ENCODE measurements at places on chromosomes 3 and 15. TPM values are rescaled to one million over a fixed set of nuclear protein-coding genes. Genes with fewer than 3 reads are reported as not detected.
A peak's percentile ranks its signal among the peaks of the same experiment; 100 is the strongest.

- DNase-seq, result no peak
Observed at GRCh38 chr15:81298611-81299010, 25.3 kb downstream of the STARD5 start.

GRCh38 chr3:27861046-27862036 is 139.2 kb upstream of the EOMES start:
- no peak for DNase-seq

DNA sequence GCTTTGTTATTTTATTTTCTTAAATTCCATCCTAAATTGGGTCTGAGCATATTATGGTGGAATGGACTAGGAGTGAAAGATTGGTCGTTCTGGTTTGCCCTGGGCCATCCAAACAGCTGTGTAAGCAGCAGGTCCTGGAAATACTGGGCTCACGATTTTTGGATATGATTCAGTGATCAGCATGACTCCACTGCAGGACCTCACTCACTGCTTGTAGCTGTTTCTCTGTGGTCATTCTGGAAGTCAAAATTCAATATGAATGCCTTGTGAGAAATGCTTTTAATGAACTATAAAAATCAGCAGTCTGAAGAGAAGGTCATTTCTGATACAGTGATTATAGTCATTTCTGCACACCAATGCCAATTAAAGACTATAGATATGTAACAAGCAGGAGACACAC is 185.0 kb downstream of the RBMS3 start:
- peak; percentile 94 for DNase-seq

DNA sequence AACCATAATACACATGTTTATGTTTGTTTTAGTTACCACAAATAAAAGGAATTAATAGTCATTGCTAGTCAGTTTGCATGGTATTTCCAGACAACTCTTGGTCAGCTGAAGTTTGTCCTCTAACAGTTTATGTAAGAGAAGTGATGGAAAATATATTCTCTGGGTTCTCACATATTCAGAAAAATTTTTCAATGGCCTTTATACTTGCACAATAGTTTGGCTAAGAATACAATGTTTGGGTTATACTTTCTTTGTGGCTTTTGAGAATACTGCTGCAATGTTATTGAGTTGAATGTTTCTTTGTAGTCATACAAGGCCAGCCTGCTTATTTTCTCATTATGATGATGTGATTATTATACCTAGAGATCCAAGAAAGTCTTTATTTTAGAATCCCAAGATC is 133.9 kb downstream of the RAP2B start:
- DNase-seq, result no peak

DNA sequence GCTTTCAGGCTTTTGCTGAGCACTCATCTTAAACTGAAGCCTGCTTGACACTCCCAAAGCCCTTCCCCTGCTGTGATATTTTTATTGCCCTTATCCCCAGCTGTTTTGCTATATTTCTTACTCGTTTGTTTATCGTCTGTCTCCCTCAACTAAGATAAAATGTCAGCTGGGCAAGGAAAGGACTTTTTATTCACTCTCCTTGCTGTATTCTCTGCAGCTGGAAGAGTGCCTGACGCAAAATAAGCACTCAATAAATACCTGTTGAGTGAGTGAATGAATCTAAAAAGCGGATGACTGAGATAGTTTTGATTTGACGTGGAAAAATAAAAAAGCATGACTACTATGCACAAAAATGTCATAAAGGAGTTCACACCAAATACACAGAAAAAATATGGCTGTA is 84.8 kb upstream of the POMGNT2 start:
- peak; percentile 80 for DNase-seq

DNA sequence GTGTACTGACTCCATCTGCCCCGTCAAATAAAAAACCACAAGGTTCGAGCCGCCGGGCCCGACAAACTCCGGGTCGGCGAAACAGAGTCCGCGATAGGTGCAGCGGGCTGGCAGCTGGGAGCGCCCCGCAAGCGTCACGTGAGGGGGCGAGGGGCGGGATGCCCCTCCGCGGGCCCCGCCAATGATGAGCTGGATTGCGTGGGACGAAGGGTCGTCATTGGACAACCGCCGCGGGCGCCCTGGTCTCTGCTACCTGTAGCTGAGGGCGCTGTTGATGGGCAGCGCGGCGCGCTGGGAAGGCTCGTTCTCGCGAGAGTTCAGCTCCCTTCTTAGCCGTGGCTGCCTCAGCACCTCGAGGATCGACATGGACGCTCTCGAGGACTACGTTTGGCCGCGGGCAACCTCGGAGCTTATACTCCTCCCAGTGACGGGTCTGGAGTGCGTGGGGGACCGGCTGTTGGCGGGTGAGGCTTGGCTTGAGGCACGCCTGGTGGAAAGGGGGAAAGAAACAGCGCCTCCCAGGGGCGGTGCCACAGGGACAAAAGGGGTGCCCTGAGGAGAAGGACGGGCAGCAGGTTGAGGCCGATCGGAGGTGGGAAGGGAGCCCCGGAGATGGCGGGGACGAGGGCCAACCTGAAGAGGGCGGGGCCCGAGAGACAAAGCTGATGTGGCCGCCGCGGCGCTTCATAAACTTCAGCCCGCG is at the start of gene WDR6:
WDR6 (plus strand) TSS at position 324 of the 703 bp plus-strand sequence; CDS start at position 365, 41 bp downstream.
- DNase-seq, result peak; percentile 96

- peak; percentile 50 for DNase-seq
Observed at GRCh38 chr3:127822682-127823425, 539 bp upstream of the MGLL start.

DNA sequence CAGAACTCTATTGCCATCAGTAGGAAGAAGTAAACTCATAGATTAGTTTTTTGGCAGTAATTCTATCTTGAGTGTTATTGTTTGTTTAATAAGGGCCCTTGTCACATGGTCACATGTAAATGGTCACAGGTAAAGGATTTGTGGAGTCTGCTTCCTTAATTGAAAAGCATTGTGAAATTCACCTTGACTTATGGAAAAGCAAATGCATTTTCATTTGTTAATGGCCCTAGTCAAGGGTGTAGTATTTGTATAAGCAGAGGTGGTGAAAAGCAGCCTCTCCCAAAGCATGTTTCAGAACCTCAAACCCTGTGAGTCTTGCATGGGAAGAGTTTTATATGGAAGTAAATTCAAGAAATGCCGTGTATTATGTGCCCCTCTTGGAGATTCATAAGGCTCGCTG is 197.5 kb upstream of the NR2E3 start:
- DNase-seq, result no peak

DNA sequence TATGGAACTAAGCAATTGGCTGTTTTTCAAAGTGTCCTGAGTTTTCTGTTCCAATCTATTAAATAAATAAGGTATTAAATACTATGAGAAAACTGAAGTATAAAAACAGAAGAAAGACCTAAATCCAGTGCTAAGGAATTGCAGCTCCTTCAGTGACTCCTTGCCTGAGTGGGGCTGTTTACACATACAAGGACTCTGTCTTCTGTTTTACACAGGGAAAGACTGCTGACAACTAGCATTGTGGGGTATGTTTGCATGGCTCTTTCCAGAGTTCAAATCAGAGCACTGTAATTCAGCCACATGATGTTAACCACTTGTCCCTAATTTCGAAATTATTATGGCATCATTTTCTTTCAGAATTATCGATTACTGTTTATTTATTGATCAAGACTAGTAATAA is 31.3 kb upstream of the MEIS2 start:
- no peak for DNase-seq

DNA sequence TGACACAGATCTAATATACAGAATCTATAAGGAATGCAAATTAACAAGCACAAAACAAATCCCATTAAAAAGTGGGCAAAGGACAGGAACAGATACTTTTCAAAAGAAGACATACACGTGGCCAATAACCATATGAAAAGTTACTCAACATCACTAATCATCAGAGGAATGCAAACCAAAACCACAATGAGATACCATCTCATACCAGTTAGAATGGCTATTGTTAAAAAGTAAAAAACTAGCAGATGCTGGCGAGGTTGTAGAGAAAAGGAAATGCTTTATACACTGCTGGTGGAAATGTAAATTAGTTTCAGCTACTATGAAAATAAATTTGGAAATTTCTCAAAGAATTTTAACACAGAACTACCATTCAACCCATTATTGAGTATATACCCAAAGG is 50.7 kb downstream of the ADAMTS17 start:
- no peak for DNase-seq

GRCh38 chr15:70795311-70795665 is 31.9 kb upstream of the UACA start:
- peak; percentile 97 for DNase-seq

DNA sequence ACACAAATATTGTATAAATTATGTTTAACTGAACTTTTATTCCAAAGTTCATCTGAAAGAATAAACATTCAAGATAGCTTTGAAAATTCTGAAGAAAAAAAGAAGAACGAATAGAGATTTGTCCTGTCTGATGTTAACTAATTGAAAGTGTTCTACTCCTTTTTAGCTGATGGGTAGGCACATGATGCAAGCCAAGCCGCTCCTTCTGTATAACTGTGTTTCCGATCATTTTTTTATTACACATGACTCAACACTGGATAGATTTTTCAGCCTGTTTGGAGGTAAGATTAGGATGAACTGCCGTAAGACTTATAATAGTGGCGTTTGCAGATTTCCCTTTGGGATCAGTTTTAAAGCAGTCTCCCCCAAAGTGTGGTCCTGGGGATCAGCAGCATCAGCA is 19.0 kb downstream of the NSUN3 start:
- no peak for DNase-seq

GRCh38 chr3:195104340-195104739 is 166.6 kb downstream of the XXYLT1 start:
- no peak for DNase-seq

DNA sequence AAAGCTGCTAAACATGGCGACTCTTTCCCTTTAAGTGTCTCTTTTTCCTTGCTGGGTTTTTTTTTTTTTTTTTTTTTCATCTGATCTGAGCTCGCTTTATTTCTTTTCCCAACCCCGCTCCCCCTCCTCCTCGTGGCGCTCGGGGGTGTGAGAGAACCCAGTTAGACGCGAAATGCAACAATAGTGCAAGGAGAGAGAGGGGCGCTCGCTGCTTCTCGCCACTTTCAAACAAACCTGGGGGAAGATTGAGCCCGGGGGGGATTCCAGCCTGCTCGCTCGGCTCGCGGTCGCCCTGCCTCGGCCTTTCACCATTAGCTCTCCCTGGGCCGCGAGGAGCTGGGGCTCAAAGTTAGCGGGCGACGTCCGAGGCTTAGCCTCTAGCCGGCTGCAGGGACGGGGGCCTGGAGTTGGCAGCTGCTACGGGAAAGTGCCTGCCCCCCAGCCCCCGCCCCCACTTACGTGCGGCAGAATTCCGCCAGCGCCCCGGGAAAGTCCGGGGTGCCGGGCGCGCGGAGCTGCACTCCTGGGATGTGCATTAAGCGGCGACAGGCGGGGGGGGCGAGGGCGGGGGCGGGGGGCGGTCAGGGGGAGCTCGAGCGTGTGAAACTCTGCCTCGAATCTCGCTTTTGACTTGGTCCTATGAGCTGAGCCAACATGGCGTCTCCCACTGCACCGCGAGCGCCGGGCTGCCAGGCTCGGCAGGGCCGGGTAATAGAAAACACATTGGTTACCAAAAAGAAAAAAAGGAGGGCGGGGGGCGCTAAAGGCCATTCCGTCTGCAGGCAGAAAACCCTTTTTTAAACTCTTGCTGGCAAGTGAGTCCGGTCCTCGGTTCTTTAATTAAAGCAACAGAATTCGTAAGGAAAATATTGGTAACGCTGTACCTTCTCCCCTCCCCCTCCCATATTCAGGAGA is 10.4 kb downstream of the NR2F2 start:
- DNase-seq, result peak; percentile 66

DNA sequence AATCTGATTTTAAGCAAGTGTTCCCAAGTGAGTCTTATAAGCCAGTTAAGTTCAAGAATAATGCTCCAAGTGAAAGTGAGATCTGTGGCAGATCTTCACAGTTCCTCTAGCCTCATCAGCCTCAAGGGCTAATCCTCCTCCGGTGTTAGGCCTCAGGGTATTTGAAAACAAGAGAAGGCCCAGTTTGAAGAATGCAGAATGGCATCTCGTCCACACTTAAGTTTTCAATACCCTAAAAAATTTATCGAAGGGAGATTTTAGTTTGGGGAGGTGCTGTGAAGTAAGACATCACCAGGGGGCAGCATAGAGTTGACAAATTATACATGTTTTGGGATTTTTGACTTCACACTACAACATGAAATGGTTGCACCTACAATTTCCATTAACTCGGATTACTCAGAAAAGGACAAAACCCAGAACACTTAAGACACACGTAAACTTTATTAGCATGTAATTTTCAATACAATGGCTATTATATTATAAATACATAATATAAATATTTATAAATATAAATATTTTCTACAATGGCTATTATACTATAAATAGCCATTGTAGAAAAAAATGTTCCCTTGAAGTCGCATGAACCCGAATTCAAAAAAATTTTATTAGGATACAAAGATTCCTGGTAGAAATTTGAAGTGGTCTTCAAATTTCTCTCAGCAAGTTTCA is 2.3 kb upstream of the TMEM266 start:
- DNase-seq, result no peak

DNA sequence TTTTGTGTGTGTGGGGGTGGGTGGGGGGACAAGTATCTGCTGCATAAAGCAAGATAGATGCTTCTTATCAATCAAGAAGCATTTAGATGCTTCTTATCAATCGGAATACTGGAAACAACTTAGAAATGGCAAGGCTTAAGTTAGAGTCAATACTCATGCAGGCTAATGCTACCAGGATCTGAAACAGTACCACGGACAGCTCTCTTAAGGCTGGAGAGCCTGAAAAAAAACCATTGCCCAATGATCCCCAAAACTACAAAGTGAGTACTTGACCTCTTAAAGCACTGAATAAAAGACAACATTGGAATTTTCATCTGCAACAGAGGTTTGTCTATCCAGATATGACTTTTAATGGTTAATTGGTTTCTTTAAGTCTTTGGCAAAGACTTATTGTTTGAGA is 262.3 kb downstream of the GAP43 start:
- peak; percentile 31 for DNase-seq

GRCh38 chr15:25733036-25733855 is 129.9 kb downstream of the ATP10A start:
- DNase-seq, result no peak

- no peak for DNase-seq
Observed at GRCh38 chr3:17087509-17087908, 202.8 kb downstream of the PLCL2 start.

- DNase-seq, result no peak
Observed at GRCh38 chr15:51311510-51311909, 26.9 kb downstream of the CYP19A1 start.

DNA sequence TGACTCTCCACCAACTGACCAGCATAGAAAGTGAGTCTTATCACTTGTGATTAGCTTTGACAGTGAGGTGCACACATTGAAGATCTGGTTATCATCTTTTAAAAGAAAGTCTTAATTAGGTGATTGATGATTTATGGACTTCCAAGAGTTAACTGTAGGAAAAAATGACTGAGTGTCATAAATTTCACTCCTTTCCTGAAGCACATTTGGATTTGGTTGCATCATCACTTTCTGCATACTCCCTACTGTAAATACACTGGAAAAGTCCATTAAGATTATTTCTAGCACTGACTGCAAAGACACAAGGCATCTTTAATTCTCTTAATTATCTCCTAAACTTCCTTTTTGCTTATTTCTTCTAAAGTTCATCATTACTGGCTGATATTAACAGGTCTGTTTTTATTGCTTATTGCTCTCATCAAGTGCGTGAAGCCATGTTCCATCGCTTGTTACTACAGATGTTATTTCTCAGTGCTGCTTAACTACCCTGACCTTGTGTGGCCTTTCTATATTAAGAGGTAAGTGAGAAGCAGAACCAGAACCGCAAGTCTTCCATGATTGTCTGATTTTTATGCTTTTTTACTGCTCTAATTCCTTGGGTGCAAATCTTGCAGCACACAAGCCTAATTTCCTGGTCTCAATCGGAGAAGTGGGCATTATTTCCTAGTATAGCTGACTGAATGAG is 153.2 kb downstream of the MEIS2 start:
- DNase-seq, result no peak

GRCh38 chr3:107373896-107374295 is 3.3 kb upstream of the CCDC54 start:
- no peak for DNase-seq

Gene MESP2
- total RNA-seq, result 0.45 TPM

Gene SLC2A2
- total RNA-seq, result not detected

Gene GLCE
- total RNA-seq, result 30.0 TPM

Gene KIF15
- 25.9 TPM for total RNA-seq

Measured in LHCN-M2 (cell line).